ENCODE measurements at places on chromosomes 6 and 20.
A peak's percentile ranks its signal among the peaks of the same experiment; 100 is the strongest.

DNA sequence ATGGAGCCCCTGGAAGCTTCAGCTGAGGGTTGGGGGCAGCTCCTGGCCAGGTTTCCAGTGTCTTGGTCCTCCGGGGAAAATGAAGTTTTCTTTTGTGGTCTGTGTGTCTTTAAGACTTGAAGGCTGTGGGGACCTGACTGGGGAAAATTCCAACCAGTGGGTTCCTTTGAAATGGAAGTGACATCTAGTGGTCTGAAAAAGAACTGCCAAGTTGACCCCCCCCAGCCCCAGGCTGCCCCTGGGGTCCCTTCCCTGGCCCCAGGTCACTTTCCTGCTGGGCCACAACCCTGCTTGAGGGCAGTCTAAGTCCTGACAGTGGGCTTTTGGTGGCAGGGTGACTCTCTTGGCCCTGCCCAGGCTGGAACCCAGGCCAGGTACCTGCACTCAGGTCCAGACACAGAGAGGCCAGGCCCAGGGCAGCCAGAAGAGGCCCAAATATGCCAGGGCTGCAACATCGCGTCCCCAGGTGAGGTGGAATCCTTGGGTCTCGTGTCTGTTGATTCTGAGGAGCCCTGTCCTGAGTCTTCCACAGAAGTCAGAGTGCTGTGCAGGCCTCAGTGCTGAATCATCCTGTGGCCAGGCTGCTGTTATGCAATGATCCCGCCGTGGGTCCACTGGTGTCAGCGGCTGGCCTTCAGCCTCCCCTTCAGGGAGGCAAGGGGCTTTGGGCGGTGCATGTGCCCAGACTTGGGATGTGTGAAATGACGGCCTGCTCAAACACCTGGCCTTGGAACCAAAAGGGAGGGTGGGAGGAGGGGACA, 68.4 kb downstream of the VEGFA start:
- no peak for DNase-seq

- DNase-seq = no peak
Observed at GRCh38 chr20:7178004-7178403, 410.5 kb downstream of the BMP2 start.

DNA sequence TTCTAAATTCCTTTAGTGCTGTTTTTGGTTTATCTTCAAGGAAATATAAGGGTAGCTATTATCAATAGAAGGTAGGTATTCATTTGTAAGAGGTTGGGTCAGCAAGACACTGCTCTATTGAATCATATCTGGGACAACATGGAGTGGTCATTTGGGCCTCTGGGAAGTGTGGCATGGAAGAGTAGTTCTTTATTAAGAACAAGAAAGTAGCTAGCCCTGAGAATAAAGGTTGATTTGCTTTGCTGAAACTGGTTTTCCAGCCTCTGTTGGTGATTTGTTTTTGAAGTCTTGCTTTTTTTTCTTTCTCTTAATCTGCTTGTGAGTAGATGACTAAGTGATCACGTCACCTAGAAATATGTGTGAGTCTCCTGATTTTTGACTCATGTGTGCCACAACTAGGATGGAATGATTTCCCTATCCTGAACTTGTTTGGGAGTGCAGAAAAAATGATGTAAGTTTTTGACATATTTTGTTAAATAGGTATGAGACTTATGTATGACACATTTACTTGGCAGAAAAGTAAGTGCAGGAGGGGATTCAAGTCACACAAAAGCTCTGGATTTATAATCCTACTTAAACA, 381.8 kb downstream of the CENPW start:
- no peak for DNase-seq

- no peak for DNase-seq
Observed at GRCh38 chr6:100347901-100348550, 116.7 kb downstream of the SIM1 start.

- DNase-seq = peak; percentile 49
Observed at GRCh38 chr6:128519931-128520435, 416 bp downstream of the PTPRK start.

DNA sequence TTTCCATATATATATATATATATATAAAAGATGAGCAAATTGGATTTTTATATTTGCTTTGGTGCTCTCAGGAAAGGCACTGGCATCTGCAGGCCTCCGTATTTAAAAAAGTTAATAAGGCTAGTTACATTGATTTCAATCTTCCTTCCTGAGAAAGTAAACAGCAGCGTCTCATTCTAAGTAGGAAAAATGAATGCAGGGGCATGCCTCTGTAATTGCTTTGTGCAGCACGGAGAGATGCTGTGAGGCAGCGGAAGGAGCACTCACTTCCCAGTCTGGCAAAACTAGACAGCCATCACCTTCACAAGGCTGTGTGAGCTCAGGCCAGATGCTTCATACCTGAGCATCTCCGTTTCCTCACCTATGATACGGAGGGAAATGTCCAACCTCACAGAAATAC, 303.7 kb downstream of the PTPRT start:
- DNase-seq = no peak

DNA sequence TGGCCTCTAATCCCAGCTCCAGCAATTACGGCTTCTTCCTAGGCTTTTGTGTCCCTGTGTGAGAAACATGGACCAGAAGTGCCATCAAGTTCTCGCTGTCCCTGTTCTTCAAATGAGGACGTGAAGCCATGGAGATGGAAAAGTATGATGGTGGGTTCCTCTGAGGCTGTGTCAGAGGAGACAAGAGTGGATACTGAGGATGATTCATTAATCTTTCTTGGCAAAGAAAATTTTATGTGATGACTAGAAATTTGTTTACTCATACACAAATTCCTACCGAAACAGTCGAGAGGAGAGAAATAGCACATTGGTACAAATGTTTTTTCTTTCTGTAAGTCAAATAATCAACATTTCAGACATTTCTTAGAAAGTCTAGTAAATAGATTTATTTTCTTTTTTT, 35.0 kb upstream of the PNRC1 start:
- no peak for DNase-seq

- DNase-seq = no peak
Observed at GRCh38 chr20:52469128-52469527, 277.5 kb upstream of the ZFP64 start.

DNA sequence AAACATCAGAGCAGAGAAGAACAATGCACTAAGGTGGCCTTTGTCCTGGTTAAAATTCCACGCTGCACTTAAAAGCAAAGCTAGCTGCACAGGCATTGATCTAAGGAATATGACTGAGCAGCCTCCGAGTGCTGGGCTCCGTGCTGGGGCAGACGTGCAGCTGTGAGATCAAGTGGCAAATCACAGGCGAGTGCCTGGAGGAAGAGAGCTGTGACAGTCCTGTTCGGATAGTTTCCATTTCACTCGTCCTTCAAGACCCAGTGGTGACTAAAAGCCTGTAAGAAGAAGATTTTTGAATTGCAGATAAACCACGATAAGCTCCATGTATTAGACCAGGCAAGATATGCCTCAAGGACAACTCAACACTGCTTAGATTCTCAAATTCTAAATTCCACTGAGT, 247.9 kb downstream of the ANKRD60 start:
- DNase-seq = no peak

- DNase-seq = no peak
Observed at GRCh38 chr20:1005452-1006027, 3.4 kb upstream of the RSPO4 start.

GRCh38 chr6:146984251-146984924, 219.8 kb upstream of the STXBP5 start:
- no peak for DNase-seq

DNA sequence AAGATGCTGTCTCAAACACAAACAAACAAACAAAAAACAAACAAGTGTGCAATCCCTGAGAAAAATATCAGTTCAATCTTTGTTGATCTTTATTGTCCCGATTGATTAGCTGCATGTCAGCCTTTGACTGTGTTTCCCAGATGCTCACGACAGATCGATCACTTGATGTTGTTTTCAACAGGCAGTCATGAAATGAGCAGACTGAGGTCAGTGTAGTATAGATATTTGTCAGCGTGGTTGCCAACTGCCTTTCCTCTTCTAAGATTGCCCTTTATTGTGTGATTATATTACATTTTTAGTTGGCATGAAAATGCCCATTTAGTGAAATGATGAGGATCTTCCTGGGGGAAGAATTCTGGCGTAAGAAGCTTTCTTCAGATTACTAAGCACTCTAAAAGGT, 25.6 kb downstream of the UTRN start:
- DNase-seq = no peak

GRCh38 chr6:137191236-137191635, 17.8 kb upstream of the IL22RA2 start:
- DNase-seq = no peak

DNA sequence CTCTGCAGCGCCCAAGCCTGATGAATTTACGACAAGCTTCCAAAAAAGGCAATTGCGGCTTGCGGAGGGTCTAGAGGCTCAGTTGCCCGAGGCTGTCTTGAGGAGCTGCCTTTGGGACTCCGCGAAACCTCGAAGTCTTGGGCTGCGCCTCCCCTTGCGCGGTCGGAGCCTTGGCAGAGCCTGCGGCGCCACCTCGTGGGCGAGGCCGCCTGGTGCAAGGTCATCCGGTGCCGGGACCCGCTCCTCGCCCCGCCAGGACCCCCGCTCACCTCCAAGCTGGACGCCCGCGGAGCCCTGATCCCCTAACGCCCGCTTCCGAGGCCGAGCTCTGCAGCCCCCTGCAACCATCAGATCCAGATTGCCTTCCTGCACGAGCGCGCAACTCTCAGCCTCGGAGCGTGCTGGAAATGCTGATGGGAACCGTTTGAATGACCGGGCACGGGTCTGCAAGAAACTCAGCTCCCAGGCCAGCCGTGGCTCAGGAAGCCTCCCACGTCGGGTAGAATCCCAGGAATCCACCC, 14.9 kb upstream of the FAM210B start:
- no peak for DNase-seq

GRCh38 chr6:34671801-34672656, 24.5 kb downstream of the ILRUN start:
- no peak for DNase-seq

DNA sequence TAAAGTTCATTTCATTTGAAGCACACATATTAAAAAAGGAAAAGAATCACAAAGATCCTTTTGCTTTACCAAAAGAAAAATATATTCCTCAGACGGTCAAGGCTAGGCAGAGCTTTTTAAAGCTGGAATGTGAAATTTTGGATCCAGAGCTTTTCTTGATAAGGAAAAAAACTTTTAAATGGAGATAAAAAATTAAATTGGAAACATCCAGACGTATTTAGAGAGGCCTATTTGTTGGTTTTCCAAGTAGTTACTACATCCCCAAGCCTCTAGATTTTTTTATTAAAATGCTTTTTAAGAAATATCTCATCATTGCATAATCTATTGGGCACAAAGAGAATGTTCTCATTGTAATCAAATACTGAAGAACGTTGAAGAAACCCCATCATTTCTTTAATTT, 385.7 kb upstream of the CITED2 start:
- no peak for DNase-seq

- DNase-seq = no peak
Observed at GRCh38 chr20:63342561-63343459, 18.3 kb downstream of the CHRNA4 start.

- no peak for DNase-seq
Observed at GRCh38 chr20:3821996-3822395, 1.6 kb downstream of the AP5S1 start.

DNA sequence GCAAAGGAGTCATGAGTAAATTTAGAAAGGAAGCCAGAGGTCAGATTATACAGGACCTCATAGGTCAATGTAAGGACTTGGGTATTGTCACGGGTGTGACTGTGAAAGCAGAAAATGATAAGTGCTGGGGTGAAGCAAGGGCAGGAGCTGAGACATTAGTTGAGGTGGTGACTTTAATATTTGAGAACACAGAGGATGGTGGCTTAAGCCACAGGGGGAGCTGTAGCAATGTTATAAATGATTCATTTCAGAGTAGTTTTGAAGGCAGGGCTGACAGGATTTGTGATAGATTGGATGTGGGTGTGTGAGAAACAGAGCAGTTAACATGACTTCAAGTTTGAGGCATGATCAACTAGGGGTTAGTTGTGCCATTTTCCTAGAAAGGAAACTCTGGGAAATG, 659.9 kb downstream of the EPM2A start:
- DNase-seq = no peak

DNA sequence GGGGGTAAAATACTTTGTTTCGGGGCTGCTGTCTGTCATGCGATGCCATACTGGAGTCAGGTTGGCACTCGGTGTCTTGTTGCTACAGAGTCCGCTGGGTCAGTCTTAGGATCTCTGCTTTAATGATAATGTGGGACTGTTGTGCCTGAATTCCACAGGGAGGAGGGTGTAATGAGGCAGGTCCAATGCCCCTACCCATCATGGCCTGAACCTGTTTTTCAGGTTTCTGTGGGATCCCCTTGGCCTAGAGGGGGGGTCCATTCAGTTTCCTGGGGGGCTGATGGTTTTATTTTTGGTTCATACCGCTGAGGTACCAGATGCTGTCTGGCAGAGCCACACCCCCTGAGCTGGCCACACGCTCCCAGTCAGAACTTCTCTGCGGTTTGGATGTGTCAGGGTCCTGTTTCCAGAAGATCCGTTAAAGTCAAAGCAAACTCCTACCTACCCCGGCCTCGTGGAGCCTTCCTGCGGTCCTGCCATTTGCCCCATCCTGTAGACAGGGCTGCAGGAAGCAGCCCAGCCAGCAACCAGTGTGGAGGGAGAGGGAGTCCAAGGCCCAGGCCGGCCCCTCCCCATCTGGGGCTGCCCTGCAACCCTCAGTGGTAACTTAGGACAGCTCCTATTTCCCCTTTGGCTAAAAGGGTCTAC, 69.7 kb downstream of the TCP11 start:
- no peak for DNase-seq

- DNase-seq = no peak
Observed at GRCh38 chr20:48003021-48003420, 217.7 kb upstream of the SULF2 start.

All from NCI-H1694 treated with DMSO at 0.1 percent for 48 hours (cell line).